ENCODE measurements at places on chromosomes 7 and 10. TPM values are rescaled to one million over a fixed set of nuclear protein-coding genes. Genes with fewer than 3 reads are reported as not detected.
A peak's percentile ranks its signal among the peaks of the same experiment; 100 is the strongest.

DNA sequence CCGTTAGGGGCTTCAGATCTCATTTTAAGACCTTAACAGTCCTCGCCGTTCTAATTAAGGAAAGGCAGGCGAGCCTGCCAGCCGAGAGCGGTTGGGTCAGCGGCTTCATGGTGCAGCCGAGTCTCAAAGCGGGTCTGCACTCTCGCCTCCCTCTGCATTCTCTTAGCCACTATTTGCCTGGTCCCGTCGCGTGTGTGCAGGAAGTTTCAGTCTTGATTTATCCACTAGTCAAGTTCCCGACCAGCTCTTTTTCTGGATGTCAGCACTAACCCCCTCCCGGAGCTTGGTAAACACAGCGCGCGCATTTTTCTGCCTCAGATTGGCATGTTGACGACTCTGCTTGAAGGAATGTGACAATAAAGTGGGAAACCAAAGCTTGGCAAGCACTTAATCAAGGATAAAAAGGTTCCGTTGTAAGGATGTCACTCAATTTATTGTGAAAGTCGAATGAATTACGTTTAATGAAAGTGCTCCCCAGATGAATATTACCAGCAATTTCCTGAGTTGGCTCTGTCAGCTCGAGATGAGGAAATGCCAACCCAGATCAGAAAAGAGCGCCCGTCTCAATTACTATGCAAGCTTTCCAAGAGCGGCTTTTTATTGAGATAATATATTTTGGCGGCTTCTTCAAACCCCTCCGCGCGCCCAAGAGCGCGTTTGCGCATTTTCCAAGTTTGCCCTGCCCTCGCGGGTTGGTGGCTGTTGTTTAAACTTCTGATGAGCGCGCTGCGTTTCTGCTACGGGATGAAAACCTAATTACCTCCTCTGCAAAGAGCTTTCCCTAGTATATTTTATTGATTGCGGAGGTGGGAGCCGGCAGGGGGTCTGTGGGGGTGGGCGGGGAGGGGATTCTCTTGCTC is 7.9 kb downstream of the NXPH1 start:
- no peak for DNase-seq

DNA sequence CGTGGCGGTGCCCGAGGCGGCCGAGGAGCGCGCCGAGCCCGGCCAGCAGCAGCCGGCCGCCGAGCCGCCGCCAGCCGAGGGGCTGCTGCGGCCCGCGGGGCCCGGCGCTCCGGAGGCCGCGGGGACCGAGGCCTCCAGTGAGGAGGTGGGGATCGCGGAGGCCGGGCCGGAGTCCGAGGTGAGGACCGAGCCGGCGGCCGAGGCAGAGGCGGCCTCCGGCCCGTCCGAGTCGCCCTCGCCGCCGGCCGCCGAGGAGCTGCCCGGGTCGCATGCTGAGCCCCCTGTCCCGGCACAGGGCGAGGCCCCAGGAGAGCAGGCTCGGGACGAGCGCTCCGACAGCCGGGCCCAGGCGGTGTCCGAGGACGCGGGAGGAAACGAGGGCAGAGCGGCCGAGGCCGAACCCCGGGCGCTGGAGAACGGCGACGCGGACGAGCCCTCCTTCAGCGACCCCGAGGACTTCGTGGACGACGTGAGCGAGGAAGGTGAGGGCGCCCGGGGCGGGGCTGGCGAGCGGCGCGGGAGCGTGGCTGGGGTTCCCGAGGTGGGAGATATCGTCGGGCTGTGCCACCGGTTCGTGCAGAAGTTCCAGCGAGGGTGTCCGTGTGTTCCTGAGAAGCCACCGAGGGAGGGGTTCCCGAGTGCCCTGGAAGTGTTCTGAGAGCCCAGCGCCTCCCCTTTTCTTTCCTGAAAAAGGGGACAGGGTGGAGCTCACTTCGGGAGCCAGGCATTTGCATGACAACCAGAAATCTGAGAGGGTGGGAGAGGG is 495 bp downstream of the EIF3B start:
- peak; percentile 37 for DNase-seq

DNA sequence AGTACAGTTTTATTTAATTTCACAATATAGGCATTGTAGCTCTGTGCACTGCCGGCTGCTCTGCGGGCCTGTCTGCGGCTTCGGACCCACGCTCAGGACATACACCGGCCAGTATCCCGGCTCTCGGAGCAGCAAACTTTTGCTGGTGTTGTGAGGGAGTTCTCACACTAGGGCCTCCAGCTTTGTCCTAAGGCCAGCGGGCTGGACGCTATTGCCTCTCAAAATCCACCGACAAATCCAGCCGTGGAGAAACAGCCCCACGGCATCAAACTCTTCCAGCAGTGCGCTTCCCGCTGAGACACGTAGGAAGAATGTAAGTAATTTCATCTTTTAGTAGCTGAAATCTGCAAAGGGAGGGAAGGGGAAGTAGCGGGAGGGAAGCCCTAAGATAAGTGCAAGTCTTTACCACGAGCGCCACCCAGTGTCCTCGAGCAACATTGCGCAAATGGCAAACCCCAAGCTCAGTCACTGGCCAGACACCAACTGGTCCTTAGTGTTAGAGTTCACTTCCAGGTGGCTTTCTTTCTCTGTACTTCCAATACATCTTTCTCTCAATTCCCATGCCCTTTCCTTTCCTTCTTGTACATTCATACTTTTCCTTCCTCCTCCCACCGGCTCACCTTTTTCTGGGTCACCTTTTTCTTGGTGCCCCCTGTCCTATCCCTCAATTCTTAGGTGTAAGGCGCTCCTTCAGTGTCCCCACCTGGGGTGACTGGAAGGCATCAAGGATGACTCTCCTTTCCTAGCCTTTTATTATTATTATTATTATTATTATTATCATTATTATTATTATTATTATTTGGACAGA is 3.0 kb upstream of the DLX5 start:
- DNase-seq: peak; percentile 76

DNA sequence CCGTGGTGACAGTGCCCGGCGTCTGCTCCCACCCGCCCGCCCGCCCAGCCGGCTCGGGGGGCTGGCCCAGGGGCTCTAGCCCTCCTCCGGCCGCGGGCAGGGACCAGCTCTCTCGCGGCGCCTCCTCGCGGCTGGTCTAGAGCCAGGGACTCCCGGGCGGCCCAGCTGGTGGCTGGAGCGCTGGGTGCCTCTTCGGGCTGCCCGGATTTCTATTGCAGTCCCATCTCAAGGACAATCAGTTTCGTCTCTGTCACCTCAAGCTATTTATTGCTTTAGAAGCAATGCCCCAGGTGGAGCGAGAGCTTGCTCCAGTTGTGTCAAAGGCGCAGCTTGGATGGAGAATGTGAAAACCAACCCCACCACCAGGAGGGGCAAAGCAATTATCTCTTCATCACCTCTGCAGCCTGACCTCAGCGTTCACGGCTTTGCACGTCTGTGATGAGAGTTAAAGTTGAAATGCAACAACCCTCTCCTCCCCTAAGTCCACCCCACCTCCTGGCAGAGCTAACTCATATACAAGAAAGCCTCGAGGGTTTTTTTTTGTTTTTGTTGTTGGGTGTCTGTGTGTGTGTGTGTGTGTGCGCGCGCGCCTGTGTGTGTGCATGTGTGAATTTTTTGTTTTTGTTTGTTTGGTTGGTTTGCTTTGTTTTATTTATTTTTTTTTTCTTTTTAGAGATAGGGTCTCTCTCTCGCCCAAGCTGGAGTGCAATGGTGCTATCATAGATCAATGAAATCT is at the start of gene ITGA8:
Gene ITGA8, minus strand, starts transcription at position 24 of the 736 bp plus-strand sequence. CDS start 151 bp downstream, outside the sequence.
- peak; percentile 22 for DNase-seq

- DNase-seq: no peak
Observed at GRCh38 chr7:46513447-46513848, 592.4 kb upstream of the IGFBP3 start.

GRCh38 chr10:78331391-78331922 is 297.8 kb downstream of the RPS24 start:
- DNase-seq: no peak

GRCh38 chr10:21289961-21290360 is 235.5 kb downstream of the SKIDA1 start:
- DNase-seq: no peak

- DNase-seq: no peak
Observed at GRCh38 chr10:112948196-112948595, 1.9 kb upstream of the TCF7L2 start.

GRCh38 chr10:130141878-130142277 is 5.7 kb downstream of the GLRX3 start:
- DNase-seq: no peak

DNA sequence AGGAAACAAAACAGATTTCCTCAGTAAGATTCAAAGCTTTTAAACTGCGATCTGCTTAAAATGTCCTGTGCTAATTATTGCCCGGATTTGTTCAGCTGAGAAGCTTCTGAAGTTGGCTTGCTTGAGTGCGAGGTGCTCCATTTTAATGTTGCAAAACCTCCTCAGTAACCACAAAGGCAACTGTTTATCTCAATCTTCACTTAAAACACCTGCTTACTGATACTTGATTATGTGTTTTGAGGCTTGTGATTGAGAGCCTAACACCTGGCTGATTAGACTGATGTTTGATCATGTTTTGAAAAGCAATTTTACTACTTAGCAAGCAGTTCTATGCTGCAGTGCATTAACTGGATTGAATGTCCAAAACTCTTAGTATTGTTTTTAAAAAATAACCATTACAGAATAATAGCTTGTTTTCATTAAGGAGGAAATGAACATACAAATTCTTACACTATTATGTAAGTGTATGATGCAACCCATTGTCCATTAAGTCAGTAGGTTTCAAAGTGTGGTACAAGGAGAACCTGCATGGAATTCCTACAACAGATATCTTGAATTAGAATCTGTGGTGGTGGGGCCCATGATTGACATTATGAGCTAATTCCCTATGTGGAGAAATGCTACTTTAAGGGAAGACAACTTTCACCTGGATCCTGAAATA is 96.9 kb upstream of the FAM180A start:
- DNase-seq: no peak

- DNase-seq: no peak
Observed at GRCh38 chr7:126790763-126791162, 462.0 kb downstream of the GRM8 start.

DNA sequence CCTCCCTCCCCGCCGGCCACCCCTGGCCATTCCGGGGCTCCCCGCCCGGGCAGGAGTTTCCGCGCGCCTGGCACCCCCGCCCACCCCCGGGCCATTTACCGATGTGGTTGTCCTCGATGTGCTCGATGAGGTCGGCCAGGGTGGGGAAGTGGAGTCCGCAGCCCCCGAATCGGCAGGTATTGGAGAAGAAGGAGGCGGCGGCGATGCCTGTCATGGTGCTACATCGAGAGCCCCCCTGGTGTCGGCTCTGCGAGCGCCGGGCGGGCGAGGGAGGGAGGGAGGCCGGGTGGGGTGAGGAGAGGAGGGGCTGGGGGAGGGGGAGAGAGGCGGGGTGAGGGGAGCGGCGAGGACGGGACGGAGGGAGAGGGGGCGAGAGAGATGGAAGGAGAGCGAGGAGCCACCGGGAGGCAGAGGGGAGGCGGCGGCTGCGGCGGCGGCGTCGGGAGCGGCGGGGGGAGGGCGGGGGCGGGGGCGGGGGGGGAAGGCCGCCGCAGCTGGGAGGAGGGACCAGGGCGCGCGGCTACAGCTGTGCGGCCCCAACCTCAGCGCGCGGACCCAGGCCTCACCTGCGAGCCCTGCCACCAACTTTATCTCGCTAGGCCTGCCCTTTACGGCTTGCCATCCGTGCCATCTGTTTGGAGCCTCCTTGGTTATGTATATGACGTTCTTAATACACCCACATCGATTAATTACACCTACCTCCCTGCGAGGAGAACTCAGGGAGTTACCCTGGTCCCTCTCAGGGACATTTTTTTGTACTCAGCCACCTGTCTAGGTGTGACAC is at the start of gene JAZF1:
Gene JAZF1, minus strand, starts transcription at position 432 of the 784 bp plus-strand sequence.
- DNase-seq: peak; percentile 33

- no peak for DNase-seq
Observed at GRCh38 chr10:46541735-46542566, 14.5 kb downstream of the GPRIN2 start.

- DNase-seq: no peak
Observed at GRCh38 chr10:116274064-116274904, 1.3 kb upstream of the GFRA1 start.

GRCh38 chr10:119243967-119244366 is 36.6 kb downstream of the GRK5 start:
- no peak for DNase-seq

- no peak for DNase-seq
Observed at GRCh38 chr10:127934383-127934782, 27.5 kb downstream of the PTPRE start.

- no peak for DNase-seq
Observed at GRCh38 chr7:136526408-136527105, 341.9 kb upstream of the CHRM2 start.

DNA sequence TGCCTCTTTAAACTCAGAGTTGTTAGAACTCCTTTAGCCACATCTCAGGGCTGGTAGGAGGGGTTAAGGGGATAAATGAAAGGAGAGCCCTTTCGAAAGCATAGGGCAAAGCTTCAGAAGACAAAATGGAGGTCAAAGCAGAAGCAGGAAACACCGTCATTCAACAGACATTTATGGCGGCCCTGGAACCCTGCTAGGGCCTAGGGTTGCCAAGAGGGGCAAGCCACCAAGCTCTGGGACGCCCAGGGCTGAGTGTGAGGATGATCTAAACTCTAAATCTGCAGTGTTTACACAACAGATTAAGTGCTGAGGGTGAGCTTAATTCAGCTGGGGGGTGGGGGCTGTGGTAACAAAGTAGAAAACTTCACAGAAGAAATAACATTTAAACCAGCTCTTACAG is 79.0 kb upstream of the NFE2L3 start:
- DNase-seq: no peak

DNA sequence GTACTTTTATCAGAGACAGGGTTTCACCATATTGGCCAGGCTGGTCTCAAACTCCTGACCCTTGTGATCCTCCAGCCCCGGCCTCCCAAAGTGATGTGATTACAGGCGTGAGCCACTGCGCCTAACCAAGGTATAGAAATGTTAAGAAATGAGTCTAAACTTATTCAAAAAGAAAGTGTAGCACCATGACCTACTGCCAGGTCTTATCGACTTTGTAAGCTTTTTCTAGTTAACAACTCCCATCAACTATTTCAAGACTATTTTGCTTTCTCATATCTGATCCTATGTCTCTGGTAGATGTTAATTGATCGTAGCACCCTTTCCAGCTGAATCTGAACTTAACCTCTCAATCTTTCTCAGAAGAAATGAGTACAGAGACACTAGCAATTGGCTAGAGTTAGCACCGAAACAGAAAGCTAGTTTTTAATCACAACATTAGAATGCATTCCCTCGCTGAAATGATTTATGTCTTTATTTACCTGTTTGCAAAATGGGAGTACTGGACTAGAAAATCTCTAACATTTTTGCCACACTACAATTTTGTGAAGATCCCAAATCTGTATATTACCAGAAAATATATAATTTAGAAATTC is 114.0 kb upstream of the HGF start:
- DNase-seq: no peak

- no peak for DNase-seq
Observed at GRCh38 chr10:106826716-106827115, 337.8 kb downstream of the SORCS1 start.

The OR2A7 gene
- total RNA-seq: 0.21 TPM

The ARMC3 gene
- total RNA-seq: not detected

The TAS2R4 gene
- total RNA-seq: 0.88 TPM

The BTBD16 gene
- total RNA-seq: 0.78 TPM

The C10orf88 gene
- total RNA-seq: 13.2 TPM

The MCM10 gene
- 28.7 TPM for total RNA-seq

The IL6 gene
- 11.0 TPM for total RNA-seq

The FAM131B gene
- 1.4 TPM for total RNA-seq

The PPP1R17 gene
- not detected for total RNA-seq
